ENCODE measurements at places on chromosomes 12 and 14.

DNA sequence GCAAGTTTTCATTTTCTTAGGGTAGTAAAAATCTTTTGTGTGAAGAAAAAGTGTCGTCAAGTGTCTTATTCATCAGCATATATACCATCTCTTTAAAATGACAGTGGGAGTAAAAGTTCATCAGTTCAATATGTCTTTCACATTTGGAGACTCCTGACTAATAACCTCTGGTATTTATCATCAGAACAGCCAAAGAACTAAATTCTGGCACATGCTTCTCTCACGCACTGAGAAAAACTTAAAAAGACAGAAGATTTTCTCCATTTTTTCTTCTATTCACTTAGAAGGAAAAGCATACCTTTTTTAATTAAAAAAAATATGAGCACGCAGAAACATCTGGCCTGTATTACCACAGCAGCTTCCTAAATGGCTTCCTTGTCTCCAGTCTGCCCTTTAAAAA, 265.7 kb downstream of the AKAP6 start:
- DNase-seq = no peak
- H3K4me3 ChIP-seq = no peak overlapping the region
- no peak overlapping the region for H3K27ac ChIP-seq
- H3K4me1 ChIP-seq = no peaks in the 10 kb centered on the region
- H3K36me3 ChIP-seq = no peaks in the 10 kb centered on the region

DNA sequence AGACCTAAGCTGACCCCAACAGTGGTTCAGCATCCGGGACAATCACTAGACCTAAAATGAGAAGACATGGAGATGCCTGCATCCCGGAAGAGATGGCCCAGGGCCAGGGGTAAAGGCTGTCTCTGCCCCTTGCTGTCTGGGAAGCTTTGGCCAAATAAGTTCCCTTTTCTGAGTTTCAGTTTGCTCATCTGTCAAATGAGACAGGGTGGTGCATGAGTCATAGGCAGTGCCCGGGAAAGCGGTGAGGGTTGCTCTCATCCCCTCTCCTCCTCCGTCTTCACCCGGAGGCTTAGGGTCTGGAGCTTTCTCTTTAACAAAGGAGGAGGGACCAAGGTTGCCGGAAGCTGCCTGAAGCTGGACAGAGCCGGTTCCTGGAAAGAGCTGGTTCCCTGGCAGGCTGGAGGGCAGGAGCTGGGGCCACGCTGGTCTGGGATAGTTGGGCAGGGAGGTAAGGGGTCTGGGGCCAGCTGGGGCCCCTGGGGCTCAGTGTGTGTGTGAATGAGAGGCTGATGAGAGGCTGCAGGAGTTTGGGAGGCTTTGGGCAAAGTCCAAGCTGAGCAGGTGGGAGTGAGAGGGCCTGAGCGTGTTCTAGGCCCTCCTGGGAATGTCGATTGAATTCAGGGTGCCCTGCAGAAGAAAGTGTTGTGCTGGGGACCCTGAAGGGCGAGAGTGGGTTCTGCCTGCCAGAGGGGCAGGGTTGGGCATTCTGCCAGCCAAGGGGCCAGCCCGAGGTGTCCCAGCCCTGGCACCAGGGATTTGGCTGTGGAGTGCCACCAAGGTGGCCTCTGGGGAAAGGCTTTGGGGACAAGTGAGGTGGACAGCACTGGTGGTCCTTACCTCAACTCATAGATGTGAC, at the start of gene SDSL:
TSS of gene SDSL (plus strand) at position 351 of the 856 bp plus-strand sequence. CDS start 5,603 bp downstream, outside the sequence.
- no peak within 1 kb of the TSS for H3K27ac ChIP-seq
- H3K4me3 ChIP-seq = peak within 1 kb of the TSS; percentile 41
- peaks cover 5% of the 10 kb centered on the region for H3K27me3 ChIP-seq

GRCh38 chr14:67851785-67852410, 32.3 kb downstream of the RAD51B start:
- H3K27ac ChIP-seq = no peak overlapping the region
- peaks cover 11% of the 10 kb centered on the region for H3K36me3 ChIP-seq
- H3K4me3 ChIP-seq = no peak overlapping the region
- no peaks in the 10 kb centered on the region for H3K27me3 ChIP-seq
- H3K4me1 ChIP-seq = no peaks in the 10 kb centered on the region

DNA sequence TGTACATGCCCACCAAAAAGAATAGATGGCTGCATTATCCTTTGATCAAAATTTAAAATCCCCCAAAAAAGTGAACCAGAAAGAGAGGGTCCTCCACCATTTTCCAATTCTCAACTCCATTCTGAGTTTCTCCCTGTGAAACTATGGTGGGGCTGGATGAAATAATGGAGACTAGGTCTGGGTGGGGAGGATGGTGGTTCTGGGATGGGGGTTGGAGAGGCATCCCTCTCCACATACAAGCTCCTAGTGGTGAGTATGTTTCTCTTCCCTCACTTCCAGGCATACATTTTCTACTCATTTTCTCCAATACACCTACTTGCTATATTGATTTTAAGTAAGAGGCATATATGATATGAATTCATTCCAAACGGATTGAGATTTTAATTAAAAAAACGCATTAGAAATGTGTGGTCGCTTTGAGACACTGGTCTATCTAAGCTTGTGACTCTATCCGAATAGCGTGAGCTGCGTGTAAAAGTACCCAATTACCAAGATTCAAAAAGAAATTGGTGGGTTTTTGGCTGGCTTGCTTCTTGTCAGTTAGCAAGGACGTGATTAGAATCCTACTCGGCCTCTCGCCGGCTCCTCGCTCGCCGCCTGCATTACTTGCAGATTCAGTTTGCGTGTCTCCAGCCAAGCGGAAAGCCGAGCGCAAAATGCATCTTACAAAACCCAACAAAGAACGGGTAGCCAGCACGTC, 3.4 kb downstream of the ASCL1 start:
- peaks cover 85% of the 10 kb centered on the region for H3K27me3 ChIP-seq
- no peak for DNase-seq
- peaks cover 6% of the 10 kb centered on the region for H3K36me3 ChIP-seq
- no peak overlapping the region for H3K4me3 ChIP-seq
- no peak overlapping the region for H3K27ac ChIP-seq

DNA sequence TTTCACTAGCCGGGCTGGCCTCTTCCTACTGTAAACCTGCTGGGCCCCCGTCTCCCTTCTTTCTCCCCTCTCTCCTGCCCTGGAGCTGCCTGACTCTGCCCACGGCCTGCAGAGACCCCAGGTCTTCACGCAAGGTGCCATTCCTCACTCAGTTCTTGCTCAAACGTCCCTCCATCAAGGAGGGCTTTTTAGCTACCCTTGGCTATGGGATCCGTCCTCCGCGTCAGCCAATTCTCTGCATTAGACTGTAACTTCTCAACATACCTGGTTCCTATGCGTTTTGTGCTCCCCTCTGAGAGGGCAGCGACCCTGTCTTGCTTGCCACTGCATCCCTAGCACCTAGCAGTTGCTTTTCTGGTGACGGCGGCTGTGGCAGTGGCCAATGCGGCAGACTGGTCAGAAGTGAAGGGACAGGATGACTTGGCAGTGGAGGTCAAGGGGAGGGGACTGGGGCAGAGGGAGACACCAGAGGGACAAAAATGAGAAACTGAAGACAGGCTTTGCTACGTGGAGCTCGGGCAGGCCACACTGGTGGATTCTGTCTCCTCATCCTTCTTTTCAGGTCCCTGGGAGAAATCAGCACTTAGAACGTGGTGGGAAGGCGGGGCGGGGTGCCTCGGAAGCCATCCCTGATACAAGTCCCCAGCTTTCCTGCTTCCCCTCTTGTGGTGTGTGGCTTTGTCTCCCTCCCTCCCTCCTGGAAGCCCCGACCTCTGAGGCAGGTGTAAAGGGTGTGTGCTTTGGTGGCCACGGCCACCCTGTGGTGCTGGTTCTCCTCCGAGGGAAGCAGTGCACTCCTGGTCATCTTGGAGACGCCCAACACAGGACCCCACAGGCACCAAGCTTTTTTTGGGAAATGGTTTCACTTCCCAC, 1.8 kb downstream of the B3GNT4 start:
- peaks cover 15% of the 10 kb centered on the region for H3K36me3 ChIP-seq
- H3K4me1 ChIP-seq = peaks cover 12% of the 10 kb centered on the region
